Purkinje cell (primary cell): ENCODE measurements at places on chromosomes 2 and 18. TPM values are rescaled to one million over a fixed set of nuclear protein-coding genes. Genes with fewer than 3 reads are reported as not detected.

The TANC1 gene
- 93.5 and 118 TPM in 2 replicates for polyA plus RNA-seq

The SERPINB10 gene
- not detected in 2 replicates for polyA plus RNA-seq

The CD302 gene
- 3.3 and 5.9 TPM in 2 replicates for polyA plus RNA-seq

The FOXD4L1 gene
- not detected in 2 replicates for polyA plus RNA-seq

The CCDC85A gene
- polyA plus RNA-seq = 0.19 and 0.21 TPM in 2 replicates

The CHRND gene
- not detected in 2 replicates for polyA plus RNA-seq

The LRP1B gene
- 15.1 and 25.5 TPM in 2 replicates for polyA plus RNA-seq

The EFEMP1 gene
- polyA plus RNA-seq = 18.0 and 28.9 TPM in 2 replicates

The BOLL gene
- polyA plus RNA-seq = 0.46 and 1.8 TPM in 2 replicates

The REG1B gene
- not detected in 2 replicates for polyA plus RNA-seq

The MC4R gene
- not detected in 2 replicates for polyA plus RNA-seq

The DOCK10 gene
- polyA plus RNA-seq = 3.3 and 5.4 TPM in 2 replicates

The NEB gene
- polyA plus RNA-seq = 2.4 and 8.1 TPM in 2 replicates

The CRYGC gene
- not detected in 2 replicates for polyA plus RNA-seq

The BIN1 gene
- polyA plus RNA-seq = 5.2 and 10.5 TPM in 2 replicates

The CIB4 gene
- polyA plus RNA-seq = not detected in 2 replicates
